ENCODE measurements at places on chromosomes 1 and 21. TPM values are rescaled to one million over a fixed set of nuclear protein-coding genes. Genes with fewer than 3 reads are reported as not detected.

RCSD1 gene
- total RNA-seq = 95.8 TPM

GRCh38 chr1:17118706-17119075 is 560 bp downstream of the PADI2 start:
- peaks cover 20% of the 10 kb centered on the region for H3K27me3 ChIP-seq
- no peaks in the 10 kb centered on the region for H3K4me1 ChIP-seq
- H3K27ac ChIP-seq = no peak overlapping the region
- no peak for DNase-seq
- no peaks in the 10 kb centered on the region for H3K36me3 ChIP-seq

DNA sequence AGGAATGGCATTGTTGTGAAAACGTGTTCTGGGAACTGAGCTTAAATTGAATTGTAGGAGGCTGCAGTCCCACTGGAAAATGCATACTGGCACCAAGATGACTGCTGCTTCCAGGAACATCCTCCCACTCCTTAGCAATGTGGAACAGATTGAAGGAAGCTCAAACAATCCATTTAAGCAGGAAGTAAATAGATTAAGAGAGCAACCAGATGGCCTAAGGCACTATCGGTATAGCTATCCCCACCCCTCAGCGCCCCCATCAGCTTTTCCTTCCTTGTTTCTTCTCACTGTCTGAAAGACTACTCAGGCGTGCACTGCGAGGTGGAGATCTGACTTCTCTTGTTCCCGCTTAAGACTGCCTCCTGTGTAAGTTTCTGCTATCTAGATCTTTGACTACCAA is 4.0 kb upstream of the IFI16 start:
- no peaks in the 10 kb centered on the region for H3K27me3 ChIP-seq
- DNase-seq = no peak
- H3K27ac ChIP-seq = no peak overlapping the region
- peaks cover 4% of the 10 kb centered on the region for H3K4me1 ChIP-seq
- H3K36me3 ChIP-seq = no peaks in the 10 kb centered on the region
- no peak overlapping the region for H3K4me3 ChIP-seq

- no peaks in the 10 kb centered on the region for H3K4me1 ChIP-seq
- no peaks in the 10 kb centered on the region for H3K36me3 ChIP-seq
- no peak overlapping the region for H3K27ac ChIP-seq
- no peak overlapping the region for H3K4me3 ChIP-seq
- no peak for DNase-seq
- H3K27me3 ChIP-seq = peaks cover 64% of the 10 kb centered on the region
Observed at GRCh38 chr1:156400191-156400935, 31.4 kb downstream of the RHBG start.

DNA sequence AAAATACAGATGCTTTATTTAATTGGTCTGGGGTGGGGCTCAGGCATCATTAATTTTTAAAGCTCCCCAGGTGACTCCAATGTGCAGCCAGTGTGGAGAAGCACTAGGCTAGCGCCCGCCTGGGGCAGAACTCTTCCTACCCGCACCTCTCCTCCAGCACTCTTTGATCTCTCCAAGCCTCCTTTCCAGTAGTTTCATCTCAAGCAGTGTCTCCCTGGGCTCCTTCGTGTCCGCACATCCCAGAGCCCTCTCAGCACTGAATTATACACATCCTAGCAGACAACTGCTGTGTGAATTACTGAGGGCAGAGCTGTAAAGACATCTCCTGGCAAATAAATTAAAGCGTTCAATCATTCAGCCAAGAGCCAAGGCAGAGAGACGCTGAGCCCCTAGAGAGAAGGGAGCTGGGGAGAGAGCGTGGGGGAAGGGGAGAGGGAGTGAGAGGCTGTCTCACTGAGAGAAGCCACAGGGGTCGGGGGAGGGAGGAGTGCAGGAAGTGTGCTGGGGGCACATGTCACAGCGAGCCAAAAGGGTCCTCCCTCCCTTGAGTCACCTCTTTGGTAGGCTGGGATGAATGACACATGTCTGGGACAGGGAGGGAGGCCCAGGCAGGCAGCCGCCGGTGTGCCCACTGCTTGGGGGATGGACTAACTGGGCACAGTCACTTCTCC is 21.0 kb upstream of the PARP1 start:
- H3K36me3 ChIP-seq = no peaks in the 10 kb centered on the region
- peaks cover 49% of the 10 kb centered on the region for H3K4me1 ChIP-seq
- peak; percentile 70 for DNase-seq
- H3K4me3 ChIP-seq = no peak overlapping the region
- H3K27me3 ChIP-seq = peaks cover 17% of the 10 kb centered on the region

GRCh38 chr1:232709386-232709785 is 79.5 kb upstream of the SIPA1L2 start:
- DNase-seq = no peak
- H3K36me3 ChIP-seq = no peaks in the 10 kb centered on the region
- H3K27me3 ChIP-seq = no peaks in the 10 kb centered on the region
- H3K4me3 ChIP-seq = no peak overlapping the region
- no peaks in the 10 kb centered on the region for H3K4me1 ChIP-seq
- H3K27ac ChIP-seq = no peak overlapping the region

GRCh38 chr1:27522432-27523336 is 32.7 kb upstream of the WASF2 start:
- peaks cover 70% of the 10 kb centered on the region for H3K4me1 ChIP-seq
- peak overlapping the region; percentile 33 for H3K4me3 ChIP-seq
- no peaks in the 10 kb centered on the region for H3K27me3 ChIP-seq
- DNase-seq = peak; percentile 70

DNA sequence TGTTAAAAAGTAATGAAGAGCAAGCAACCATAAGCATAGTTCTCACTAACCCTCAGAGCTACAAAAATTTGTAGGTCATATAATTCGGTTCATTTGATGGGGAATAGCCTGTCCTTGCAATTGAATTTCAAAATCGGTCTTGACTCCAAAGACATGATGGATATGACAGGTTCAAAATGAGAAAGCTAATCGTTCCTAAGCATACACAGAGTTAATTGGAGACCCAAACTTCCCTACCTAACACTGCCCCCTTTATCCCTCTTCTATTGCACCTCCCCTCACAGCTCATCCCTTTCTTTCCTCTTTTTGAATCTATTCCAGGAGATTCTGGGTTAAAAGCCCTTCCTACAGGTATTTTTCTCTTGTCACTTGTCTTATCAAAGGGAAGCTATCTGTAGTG is 390.0 kb upstream of the PTBP2 start:
- DNase-seq = no peak
- no peaks in the 10 kb centered on the region for H3K27me3 ChIP-seq
- H3K4me3 ChIP-seq = no peak overlapping the region
- no peaks in the 10 kb centered on the region for H3K4me1 ChIP-seq

AKR7A3 gene
- 0.57 TPM for total RNA-seq

DNA sequence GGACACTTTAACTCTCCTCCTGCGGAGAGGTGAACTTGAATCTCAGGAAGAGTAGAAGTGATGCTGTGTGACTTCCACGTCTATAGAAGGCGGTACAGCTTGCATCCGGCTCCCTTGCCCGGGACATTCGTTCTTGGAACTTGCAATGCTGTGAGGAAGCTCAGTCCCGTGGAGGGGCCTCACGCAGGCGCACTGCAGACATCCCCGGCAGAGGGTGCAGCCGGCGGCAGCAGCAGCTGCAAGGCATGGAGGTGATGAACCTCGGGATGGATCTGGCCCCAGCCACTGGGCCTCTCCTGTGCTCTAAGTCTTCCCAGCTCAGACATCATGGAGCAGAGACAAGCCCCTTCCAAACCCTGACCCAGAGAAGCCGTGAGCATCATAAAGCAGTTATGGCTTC is 61.8 kb upstream of the SOD1 start:
- no peaks in the 10 kb centered on the region for H3K4me1 ChIP-seq
- no peak overlapping the region for H3K4me3 ChIP-seq
- H3K27ac ChIP-seq = no peak overlapping the region
- H3K27me3 ChIP-seq = no peaks in the 10 kb centered on the region
- no peak for DNase-seq

DNA sequence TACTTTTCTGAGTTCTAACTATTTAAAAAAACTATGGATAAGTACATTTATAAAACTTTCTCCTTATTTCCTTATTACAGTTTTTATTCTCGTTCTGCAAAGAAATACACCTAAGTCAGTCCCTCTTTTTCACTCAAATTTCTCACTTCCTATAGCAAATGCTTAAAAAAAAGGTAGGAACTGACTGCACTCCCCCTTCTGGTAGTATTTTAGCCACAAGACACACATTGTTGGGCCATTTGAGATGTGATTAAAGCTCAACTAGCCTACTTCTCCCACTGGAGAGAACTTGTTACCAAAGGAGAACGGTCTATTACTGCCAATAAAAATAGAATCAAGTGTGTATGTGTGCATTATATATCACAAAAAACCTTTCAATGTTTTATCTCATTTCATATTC is 521.9 kb upstream of the PRMT6 start:
- H3K4me3 ChIP-seq = no peak overlapping the region
- no peak for DNase-seq
- H3K4me1 ChIP-seq = no peaks in the 10 kb centered on the region
- H3K27ac ChIP-seq = no peak overlapping the region
- no peaks in the 10 kb centered on the region for H3K27me3 ChIP-seq

SGIP1 gene
- 0.57 TPM for total RNA-seq

DNA sequence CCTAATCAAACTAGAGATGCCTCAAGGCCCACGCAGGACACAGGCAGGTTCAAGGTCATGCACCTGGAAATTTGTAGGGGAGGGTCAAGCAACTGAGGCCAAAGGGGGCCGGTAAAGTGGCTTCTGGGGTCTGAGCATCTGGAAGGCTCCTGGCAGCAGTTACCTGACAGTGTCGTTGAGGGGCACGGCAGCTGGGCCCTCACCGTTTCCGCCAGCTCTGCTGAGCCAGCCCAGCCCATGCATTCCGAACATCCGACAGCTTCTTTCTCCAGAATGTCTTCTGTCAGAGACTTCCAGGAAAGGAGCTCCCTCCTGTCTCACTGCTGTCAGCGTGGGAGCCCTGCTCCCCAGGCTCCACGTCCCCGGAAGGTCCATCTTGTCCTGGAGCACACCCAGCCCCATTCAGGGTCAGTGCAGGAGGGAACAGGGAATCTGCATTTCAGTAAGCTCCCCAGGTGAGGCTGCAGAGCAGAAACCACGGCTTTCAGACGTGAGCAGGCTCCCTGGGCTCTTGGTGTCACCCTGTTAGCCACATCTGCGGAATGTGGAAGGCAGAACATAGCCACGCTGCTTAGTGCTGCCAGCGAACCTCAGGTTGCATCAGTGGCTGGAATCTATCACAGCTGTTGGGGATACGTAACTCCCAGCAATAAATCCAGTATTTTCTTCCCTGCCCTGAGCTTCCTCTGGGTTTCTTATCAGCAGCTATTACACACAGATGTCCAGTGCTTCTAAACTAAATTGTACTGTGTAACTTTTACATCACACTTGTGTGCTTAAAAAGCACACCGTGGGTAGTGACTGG is 36.3 kb upstream of the FAM3B start:
- peaks cover 16% of the 10 kb centered on the region for H3K4me1 ChIP-seq
- H3K27ac ChIP-seq = no peak overlapping the region
- no peak overlapping the region for H3K4me3 ChIP-seq
- DNase-seq = no peak
- H3K27me3 ChIP-seq = peaks cover 7% of the 10 kb centered on the region
- H3K36me3 ChIP-seq = no peaks in the 10 kb centered on the region

FCGR3A gene
- total RNA-seq = 9.0 TPM

GRCh38 chr1:47232187-47232874 is at the start of gene TAL1:
Gene TAL1 (minus strand): TSS chr1:47232225. CDS start chr1:47225888, 6,337 bp downstream.
- H3K36me3 ChIP-seq = no peaks in the 10 kb centered on the region
- no peak within 1 kb of the TSS for H3K27ac ChIP-seq
- no peak within 1 kb of the TSS for H3K4me3 ChIP-seq
- DNase-seq = no peak
- peaks cover 88% of the 10 kb centered on the region for H3K27me3 ChIP-seq
- H3K4me1 ChIP-seq = no peaks in the 10 kb centered on the region

KRTAP11-1 gene
- 0.09 TPM for total RNA-seq

DNA sequence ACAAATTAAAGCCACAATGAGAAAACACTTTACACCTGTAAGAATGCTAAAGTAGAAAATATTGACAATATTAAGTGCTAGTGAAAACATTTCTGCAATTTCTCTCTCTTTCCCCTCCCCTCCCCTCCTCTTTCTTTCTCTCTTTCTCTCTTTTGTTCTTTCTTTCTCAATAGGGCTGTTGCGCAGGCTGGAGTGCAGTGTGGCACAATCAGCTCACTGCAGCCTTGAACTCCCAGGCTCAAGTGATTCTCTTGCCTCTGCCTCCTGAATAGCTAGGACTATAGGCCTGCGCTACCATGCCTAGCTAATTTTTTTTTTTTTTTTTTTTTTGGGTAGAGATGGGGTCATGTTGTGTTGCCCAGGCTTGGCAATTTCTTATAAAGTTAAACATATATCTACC is 5.9 kb upstream of the SHISAL2A start:
- H3K27me3 ChIP-seq = peaks cover 6% of the 10 kb centered on the region
- H3K4me3 ChIP-seq = no peak overlapping the region
- no peaks in the 10 kb centered on the region for H3K4me1 ChIP-seq
- H3K27ac ChIP-seq = no peak overlapping the region
- no peaks in the 10 kb centered on the region for H3K36me3 ChIP-seq

GRCh38 chr21:15229390-15229789 is 164.6 kb upstream of the NRIP1 start:
- no peaks in the 10 kb centered on the region for H3K36me3 ChIP-seq
- no peak overlapping the region for H3K27ac ChIP-seq
- DNase-seq = no peak
- H3K27me3 ChIP-seq = no peaks in the 10 kb centered on the region
- H3K4me1 ChIP-seq = no peaks in the 10 kb centered on the region

G0S2 gene
- 2.8 TPM for total RNA-seq

GPX7 gene
- total RNA-seq = 30.9 TPM

ALX3 gene
- 0.14 TPM for total RNA-seq

RAB4A gene
- total RNA-seq = 39.6 TPM

NIBAN1 gene
- total RNA-seq = 14.3 TPM

GRCh38 chr1:115227346-115228082 is 110.5 kb downstream of the NGF start:
- no peaks in the 10 kb centered on the region for H3K36me3 ChIP-seq
- H3K4me3 ChIP-seq = no peak overlapping the region
- no peaks in the 10 kb centered on the region for H3K4me1 ChIP-seq

- H3K27ac ChIP-seq = no peak overlapping the region
- no peak overlapping the region for H3K4me3 ChIP-seq
- no peaks in the 10 kb centered on the region for H3K27me3 ChIP-seq
- H3K4me1 ChIP-seq = no peaks in the 10 kb centered on the region
- DNase-seq = no peak
Observed at GRCh38 chr1:202656057-202656456, 54.2 kb downstream of the SYT2 start.

- no peaks in the 10 kb centered on the region for H3K27me3 ChIP-seq
- no peak overlapping the region for H3K27ac ChIP-seq
- H3K36me3 ChIP-seq = no peaks in the 10 kb centered on the region
- DNase-seq = no peak
- H3K4me1 ChIP-seq = peaks cover 45% of the 10 kb centered on the region
Observed at GRCh38 chr1:206779638-206780037, 7.3 kb upstream of the IL10 start.

All from thymus (tissue), 14 donors.